ACHN (cell line): ENCODE measurements at places on chromosomes 5 and 9.

DNA sequence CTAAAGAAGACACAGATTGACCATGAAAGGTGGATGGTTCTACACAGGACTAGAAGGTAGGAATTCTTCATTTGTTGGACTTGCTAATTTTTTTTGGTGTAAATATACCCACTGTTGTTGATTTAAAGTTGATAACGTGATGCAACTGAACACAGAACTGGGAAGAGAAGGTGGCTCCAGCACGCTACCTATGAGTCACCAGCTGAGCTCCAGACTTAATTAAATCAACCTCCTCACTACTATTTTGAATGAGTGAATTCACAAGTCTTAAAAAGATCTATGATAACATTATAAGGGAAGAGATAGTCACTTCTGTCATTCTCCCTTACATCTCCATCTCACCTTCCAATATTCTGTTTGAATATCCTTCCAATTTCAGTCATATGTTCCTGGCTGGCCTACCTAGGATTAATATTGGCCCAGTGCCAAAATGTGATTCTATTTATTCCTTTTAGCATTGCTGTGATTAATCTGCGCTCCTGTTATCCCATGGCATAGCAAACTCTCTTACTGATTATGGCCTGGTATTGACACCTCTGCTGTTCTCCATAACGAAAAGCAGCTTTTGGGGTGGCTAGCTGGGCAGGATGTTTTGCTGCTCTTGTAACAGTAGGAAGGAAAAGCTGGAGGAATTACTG is 135.9 kb upstream of the CCDC152 start:
- DNase-seq: no peak

- DNase-seq: peak; percentile 64
Observed at GRCh38 chr5:43514471-43514815, 505 bp downstream of the C5orf34 start.

DNA sequence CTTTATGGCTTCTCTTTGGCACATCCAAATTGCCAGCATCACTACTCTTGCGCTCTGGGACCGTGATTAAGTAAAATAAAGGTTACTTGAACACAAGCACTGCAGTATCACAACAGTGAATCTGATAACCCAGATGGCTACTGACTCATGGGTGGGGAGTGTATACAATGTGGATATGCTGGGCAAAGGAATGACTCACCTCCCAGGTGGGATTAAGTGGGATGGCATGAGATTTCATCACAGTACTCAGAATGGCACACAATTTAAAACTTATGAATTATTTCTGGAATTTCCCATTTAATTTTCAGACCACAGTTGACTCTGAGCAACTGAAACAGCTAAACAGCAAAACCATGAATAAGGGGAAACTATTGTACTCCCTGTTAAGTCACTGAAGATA is 4.3 kb downstream of the GFM2 start:
- peak; percentile 89 for DNase-seq

GRCh38 chr9:133273098-133273497 is 1.9 kb downstream of the ABO start:
- DNase-seq: no peak

DNA sequence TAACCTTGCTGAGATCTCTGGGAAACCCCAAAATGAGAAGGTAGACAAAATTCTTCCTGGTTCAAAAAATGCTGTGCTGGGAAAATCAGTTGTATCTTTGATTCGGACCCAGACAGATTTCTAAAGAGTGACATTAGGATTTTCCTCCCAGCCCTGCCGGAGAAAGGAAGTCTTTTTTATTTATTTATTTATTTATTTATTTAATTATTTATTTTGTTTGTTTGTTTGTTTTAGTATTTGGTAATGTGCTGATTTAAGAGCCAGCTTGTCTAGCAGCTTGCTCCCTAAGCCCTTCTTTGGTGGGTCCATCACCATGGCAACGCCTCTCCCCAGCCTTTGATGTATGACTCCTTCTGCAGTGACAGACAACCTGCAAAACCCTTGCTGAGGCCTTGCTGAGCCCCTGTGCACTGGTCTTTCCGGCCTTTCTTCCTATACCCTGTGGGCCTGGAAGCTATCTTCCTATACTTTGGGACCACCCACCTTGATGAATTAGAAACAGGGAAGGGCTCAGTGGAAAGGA is 60.6 kb upstream of the AFAP1L1 start:
- DNase-seq: no peak

DNA sequence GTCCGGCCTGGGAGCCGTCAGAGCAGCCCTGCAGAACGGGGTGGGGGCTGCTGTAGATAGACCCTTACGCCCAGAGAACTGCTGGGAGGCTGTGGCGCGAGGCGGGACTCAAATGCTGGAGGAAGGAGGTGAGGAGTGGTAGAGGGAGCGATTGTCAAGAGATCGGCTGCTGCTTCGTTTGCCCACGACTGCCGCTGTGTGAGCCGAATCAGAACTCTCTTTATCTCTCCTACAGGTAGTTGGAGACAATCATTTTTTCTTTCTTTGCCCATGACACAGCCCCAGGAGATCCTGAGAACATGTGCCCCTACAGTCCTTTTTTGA is 456 bp downstream of the ZNF79 start:
- no peak for DNase-seq

DNA sequence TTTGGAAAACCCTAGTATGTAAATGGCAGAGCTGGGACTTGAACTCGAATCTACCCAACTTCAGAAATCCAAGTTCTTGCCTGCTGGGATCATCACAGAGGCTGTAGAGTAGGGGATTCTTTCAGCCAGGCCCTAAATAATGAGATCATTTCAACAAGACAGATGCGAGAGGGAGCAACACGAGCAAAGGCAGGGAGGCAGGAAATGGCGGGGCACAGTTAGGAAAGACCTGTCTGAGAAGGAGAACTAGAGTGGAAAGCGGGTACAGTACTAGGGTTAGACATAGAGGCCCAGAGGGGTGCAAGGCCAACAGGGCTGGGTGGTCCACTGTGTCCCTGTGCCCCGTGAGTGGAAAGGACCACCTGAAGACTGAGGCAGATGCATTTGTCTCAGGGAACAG is 46.1 kb downstream of the MVB12B start:
- no peak for DNase-seq

DNA sequence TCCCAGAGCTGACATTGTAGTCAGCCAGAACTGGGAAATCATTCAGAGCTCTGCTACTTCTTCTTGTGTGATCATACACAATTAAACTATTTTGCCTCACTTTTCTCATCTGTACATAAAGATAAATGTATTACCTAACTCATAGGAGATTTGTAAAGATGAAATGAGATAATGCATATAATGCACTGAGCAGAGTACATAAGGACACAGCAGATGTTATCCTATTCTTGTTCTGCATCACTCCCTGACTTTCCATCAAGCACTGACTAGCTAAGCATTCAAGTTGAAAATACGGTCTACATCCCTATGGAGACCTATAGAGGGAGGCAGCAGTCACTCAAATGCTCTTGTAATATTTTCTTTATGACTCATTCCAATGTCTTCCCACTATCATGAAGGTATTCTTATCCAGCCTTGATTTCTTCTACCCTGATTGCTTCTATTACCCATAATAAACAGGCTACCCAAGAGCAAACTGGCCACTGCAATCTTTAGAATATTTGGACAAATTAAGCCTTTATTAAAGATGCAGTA is 16.3 kb upstream of the PRR16 start:
- DNase-seq: peak; percentile 33

- DNase-seq: no peak
Observed at GRCh38 chr5:103394676-103395075, 136.1 kb downstream of the MACIR start.

DNA sequence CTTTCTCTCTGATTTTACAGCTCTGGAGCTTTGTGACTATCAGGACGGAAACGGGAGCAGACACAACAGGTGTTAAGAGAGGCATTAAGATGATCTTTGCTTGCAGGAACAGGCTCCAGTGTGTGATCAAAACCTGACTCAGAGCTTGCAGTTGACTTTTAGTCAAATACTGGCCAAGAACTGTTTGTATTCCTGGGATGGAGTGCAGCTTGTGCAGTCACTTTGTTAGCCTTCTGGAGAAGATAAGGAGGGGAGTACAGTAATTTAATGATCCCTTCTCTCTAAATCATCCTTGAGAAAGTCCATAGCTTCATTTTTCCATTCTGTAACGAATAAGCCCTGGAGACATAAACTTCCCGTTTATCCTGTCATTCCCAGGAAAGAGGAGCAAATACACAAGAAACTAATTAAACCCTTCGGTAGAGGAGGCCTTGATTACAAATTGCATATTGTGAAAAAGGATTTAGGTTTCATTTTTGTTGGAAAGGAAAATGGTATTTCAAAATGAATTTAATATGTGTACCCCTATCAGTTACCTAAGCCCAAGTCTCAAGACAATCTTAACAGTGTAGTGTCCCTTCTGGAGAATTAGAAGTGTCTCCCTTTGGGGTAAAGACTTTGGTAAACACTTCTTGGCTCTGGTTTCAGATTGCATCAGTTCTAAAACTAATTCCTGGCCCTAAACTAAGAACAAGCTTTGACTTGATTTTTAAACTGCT is 3.1 kb upstream of the STOM start:
- no peak for DNase-seq

DNA sequence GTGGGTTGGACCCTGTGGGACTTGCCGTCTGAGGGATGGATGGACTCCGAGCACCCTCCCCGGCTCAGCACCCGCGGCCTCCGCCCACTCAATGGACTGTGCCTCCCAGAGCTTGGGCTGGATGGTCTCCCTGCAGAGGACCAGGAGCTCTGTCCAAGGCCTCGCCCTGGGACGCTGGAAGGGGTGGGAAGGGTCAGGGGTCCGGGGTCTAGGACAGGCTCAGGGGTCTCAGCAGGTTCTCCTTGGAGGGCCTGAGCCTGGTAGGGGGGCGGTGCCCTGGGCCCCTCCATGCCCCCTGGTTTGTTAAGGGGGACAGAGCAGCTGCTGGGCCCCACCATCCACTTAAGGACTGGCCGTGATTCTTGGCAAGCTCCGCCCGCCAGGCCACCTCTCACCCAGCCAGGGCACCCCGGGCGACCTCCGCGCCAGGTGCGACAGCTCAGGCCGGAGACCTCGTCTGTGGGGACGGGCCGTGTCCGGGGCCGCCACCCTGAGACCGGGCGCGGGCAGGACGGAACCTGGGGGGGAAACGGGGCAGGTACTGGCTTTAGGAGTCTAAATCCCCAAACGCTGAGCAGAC is 29.2 kb downstream of the EXOC3 start:
- DNase-seq: no peak

GRCh38 chr5:180090098-180090768 is 18.7 kb upstream of the RNF130 start:
- peak; percentile 32 for DNase-seq

DNA sequence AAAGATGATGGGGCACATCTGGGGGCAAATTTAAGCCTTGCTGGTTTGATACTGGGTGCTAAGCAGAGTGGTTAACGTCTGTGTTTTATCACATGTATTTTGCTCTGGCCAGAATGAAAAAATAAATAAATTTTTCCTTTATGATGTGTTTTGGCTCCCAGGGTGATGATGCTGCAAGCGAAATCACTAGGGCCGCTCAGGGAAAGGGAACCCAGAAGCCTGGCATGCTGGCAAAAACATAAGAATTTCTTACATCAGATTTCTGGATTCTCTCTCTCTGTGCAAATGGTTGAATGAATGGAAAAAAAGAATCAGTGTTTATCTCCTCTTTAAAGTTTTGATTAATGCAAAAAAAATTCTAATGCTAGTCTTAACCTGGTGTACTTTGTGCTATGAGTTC is 1975.2 kb upstream of the C9orf72 start:
- DNase-seq: no peak

GRCh38 chr9:111263116-111263515 is 66.9 kb downstream of the OR2K2 start:
- no peak for DNase-seq

GRCh38 chr5:144548936-144549335 is 378.3 kb downstream of the KCTD16 start:
- no peak for DNase-seq

DNA sequence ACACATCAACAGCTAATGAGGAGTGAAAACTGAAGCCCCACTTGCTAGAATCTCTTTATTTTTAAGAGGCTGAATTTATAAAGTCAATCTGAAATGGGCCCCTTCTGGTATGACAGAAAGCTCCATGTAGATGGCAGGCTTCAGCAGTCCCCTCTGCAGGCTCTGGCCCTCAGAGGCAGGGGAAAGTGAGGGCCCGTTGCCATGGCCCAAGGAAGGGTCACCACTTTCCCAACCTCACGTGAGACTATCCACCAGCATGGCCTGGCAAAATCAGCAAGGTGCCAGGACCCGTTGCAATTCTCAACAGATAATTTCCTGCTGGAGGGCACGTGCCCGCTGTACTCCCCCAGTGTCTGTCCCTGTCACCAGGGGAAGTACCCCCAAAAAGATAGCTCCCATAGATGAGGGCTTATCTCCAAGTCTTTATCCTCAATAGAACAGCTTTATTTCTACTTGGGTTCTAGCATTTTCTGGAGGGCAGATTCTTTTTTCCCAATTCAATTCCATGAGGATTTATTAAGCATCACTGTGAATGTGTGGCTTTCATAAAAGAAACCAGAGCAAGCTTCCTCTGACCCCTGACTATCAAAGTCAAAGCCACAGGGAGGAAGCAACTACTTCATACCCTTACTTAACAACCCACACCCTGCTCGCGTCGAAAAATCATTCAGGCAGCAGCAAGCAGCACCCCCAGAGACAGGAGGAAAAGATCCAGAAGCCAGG is 85.4 kb upstream of the FSTL4 start:
- DNase-seq: no peak

DNA sequence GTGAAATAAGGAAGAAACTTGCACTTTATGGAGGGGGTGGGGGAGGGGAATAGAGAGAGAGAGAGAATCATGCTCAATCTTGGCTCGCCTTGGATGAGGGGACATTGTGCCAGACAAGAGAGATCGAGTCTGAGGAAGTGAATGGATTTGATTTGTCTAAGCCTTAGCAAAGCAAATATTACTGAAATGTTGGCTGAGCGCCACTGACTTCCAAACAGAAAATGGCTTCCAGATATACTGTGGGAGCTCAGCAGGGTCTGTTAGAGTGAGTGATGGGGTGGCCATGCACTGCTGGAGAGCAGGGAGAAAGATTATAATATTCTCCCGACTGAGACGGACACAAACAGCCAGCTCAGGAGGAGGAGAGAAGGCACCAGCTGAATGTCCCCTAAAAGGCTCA is 34.5 kb downstream of the BRINP1 start:
- no peak for DNase-seq

- no peak for DNase-seq
Observed at GRCh38 chr9:5971740-5972139, 43.7 kb downstream of the RANBP6 start.

DNA sequence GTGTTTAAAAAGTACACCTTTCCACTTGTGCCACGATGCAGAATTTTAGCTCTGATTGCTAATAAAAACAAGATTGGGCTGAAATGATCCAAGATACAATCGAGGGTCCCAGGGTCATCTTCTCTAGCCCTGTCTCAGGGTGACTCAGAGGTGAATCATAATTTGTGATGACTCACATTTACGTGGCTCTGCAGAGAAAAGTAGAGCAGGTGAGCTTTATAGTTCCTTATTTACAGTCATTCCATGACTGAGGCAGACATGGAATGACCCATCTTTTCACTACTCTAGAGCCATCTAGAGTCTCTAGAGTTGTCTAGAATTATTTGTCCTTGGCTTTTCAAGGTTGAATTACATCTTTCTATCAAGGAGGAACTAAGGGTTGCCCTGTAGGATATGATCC is 155.2 kb downstream of the GAS1 start:
- DNase-seq: no peak

GRCh38 chr9:68739621-68740174 is 34.7 kb downstream of the PIP5K1B start:
- DNase-seq: no peak

- DNase-seq: no peak
Observed at GRCh38 chr9:89274838-89275237, 36.2 kb upstream of the CKS2 start.
